ENCODE measurements at places on chromosomes 1 and 21.

DNA sequence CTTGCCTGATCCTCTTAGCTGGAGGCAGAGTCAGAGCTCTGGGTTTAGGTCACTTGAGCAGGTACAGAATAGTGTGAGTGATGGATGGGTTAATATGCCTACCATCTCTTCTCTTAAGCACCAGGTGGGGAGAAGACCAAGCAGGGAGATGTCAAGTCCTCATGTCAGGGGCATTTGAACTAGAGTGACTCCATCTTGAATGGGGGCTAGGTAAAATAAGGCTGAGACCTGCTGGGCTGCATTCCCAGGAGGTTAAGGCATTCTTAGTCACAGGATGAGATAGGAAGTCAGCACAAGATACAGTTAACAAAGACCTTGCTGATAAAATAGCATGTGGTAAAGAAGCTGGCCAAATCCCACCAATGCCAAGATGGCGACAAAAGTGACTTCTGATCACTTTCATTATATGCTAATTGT lies 77.4 kb upstream of the BTG3 start:
- DNase-seq: no peak

DNA sequence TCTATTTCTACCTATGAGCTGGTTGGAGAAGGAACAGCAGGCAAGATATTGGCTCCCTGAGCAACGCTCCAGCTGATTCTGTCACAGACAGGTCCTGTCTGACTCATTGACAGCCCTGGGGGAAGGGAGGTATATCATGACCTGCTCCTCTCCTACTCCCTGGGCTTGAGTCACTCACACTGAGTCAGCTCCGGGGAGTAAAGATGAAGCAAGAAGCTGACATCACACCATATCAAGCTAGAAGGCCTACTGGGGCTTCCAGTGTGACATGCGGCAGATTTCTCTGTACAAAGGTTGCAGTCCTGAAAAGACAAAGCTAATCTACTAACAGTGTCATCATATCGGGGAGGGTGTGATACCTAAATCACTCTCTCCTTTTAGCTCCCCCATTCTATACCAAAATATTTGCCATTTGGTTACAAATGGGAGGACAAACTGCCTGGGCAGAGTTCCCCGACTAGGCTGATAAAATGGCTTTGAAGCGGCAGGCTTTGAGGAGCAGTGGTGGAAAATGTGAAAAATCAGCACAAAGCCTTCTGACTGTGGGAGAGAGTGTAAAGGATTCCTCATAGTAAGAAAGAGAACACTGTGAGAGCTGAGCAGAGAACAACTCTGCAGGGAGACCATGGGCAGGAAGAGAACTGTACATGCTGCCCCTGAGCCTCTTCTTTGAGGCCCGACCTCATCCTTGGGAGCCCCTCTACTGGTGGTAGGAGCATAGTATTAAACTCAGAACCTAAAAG lies 15.5 kb downstream of the PI4KB start:
- DNase-seq: peak; percentile 93

DNA sequence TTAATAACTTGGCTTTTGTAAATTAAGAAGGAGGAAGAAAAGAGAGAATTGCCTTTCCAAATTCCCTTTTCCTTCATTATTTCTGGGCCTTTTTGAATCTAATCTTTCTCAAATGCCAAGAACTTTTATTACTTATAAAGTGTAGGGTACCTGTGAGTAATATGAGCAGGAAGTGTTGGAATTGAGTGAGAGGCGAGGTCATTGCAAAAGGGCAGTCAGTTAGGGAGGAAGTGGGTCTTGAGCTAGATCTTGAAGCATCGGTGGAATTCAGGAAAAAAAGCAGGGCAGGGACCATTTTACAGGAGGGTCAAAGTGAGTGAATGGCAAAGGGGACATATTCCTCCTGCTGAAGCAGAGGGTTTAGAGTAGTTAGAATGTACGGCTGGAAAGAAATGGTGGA lies 23.4 kb downstream of the DDI2 start:
- DNase-seq: no peak

GRCh38 chr1:101071470-101071891 lies 45.9 kb upstream of the DPH5 start:
- no peak for DNase-seq

- DNase-seq: peak; percentile 88
Measured at GRCh38 chr1:28668191-28668955, at the start of gene GMEB1. TSS of gene GMEB1 (plus strand) at chr1:28668784. CDS start at chr1:28683613, 14,829 bp downstream.

- no peak for DNase-seq
Measured at GRCh38 chr1:17263936-17264335, 15.0 kb downstream of the PADI3 start.

DNA sequence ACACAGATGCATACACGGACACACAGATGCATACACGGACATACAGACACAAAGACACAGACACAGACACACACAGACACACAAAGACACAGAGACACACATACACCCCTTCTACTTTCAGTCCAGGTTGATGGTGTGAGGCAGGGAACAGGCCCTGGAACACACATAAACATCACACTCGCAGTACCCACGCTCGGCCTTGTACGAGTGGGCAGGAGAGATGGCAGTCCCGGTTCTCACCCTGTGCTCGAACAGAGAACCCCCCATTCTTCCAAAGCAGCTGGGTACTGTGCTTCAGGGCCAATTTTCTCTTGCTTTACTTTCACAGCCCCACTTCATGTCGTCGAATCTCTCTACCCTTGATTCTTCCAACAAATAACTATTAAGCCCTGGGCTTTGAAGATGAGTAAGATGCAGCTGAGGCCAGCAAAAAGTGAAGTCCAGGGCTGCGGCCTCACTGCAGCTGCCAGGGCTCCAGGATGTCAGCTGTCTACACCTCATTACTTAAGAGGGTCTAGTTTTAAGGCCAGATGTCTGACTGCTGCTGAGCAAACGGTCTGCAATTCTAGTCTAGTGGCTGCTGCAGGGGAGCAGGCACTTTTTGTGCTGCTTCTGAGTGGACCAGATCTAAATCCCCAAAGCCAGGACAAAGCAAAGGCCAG lies 90.1 kb downstream of the PGBD5 start:
- no peak for DNase-seq

DNA sequence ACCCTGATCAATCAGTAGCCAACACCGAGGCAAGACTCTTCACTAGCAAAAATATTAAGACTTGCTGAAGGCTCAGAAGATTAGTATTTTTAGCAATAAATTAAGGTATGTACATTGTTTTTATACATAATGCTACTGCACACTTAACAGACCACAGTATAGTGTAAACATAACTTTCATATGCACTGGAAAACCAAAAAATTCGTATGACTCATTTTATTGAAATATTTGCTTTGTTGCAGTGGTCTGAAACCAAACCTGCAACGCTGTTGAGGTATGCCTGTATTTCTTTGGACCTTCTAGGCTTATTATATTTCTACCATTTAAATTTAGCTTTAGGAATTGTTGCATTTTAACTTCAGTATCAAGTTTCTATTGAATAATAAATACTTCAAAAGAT lies 65.8 kb upstream of the BCL9 start:
- no peak for DNase-seq

DNA sequence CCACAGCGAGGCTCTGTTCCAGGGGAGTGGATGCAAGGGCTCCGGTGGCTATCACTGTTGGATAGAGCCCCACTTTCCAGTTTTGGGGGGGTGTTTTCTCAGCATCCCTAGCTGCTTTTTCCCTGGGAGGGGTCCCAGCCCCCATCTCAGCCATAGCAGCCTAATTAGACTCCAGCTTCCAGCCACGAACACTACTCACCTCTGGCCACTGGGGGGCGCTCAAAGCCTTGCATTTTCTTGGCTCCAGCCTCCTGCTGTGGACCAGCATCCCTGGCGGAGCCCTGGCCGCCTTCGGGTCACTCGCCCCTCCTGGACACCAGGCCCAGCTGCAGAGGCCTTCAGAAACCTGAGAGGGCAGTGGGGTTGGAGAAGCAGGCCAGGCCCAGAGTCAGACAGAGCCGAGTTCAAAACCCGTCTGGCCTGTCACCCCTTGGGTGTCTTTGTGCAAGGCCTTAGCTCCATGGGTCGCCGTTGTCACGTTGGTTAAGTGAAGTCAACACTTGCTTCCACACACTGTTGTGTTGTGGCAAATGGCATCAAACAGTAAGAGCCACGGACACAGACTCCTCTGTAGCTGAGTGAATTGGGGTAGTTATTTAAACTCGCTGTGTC lies 93.5 kb upstream of the ACTL8 start:
- peak; percentile 58 for DNase-seq

DNA sequence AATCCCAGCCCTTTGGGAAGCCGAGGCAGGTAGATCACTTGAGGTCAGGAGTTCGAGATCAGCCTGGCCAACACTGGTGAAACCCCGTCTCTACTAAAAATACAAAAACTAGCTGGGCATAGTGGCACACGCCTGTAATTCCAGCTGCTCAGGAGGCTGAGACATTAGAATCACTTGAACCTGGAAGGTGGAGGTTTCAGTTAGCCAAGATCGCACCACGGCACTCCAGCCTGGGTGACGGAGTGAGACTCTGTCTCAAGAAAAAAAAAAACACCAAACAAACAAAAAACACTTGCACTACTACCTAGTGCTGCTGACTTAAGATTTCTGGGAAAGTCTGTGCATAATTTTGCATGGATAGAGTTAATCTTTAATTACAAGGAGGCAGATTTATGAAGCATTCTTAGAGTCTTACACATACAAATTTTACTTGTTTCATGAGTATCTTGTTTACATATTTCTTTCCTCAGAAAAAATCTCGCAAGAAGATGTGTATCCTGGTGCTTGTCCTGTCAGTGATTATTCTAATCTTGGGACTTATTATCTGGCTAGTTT lies 8.7 kb upstream of the PPP1R8 start:
- DNase-seq: no peak

- no peak for DNase-seq
Measured at GRCh38 chr1:107467286-107467685, 326.4 kb downstream of the NTNG1 start.

GRCh38 chr1:17304826-17305175 lies 3.2 kb upstream of the PADI4 start:
- no peak for DNase-seq

DNA sequence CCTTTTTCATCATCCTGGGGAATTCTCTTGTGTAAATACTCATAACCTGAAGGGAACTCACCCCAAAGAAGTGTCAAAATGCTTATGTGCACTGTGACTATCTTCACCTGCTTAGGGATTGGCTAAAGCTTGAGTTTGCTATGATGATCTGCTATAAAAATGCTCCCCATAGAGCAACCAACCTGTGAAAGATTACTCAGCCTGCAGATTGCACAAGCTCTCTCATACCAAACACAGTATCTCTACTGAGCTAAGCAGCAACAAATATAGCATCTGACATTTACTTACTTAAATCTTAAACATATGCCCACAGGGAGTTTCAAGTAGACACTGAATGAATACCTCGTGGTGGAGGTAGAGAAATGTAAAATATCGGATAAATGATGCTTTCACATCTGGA lies 725.8 kb downstream of the MRPL39 start:
- no peak for DNase-seq

GRCh38 chr1:111085676-111086075 lies 54.2 kb downstream of the DRAM2 start:
- DNase-seq: no peak

- DNase-seq: no peak
Measured at GRCh38 chr1:183830389-183830788, 25.5 kb downstream of the RGL1 start.

DNA sequence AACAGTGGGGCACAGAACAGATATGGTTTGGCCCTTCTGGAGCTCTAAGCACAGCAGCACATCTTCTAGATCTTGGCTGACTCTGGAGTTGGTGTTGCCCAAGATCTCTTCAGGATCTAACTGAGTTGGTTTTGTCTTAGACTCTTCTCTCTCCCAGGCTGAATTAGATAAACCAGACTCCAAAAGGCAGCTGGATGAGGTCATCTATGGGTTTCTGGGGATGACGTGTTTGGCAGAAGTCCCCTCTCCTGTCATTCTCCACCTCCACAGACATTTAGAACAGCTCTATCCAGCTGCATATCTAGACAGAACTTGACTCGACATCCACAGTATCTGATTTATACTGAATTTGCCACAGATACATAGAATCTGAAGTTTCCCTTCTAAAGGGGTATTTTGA lies 75.3 kb downstream of the ST6GALNAC5 start:
- DNase-seq: no peak

GRCh38 chr1:29784276-29785136 lies 548.2 kb downstream of the PTPRU start:
- DNase-seq: no peak

- no peak for DNase-seq
Measured at GRCh38 chr1:150392627-150393026, 28.7 kb downstream of the RPRD2 start.

GRCh38 chr1:198793714-198794113 lies 154.9 kb downstream of the PTPRC start:
- no peak for DNase-seq

DNA sequence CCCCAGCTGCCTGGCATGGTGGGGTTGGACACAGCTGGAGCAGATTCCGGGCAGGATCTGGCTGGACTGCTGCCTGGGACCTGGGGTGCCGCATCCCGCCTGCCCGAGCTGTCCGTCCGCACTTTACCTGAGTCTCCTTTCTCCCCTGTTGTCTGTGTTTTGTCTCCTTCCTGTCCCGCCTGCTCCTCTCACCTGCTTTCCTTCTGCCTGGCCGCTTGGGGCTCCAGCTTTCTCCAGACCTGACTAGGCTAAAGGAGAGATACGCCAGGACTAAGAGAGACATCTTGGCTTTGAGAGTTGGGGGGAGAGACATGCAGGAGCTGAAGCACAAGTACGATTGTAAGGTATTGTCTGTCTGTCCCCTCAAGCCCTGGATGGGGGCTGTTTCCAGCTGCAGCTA lies 73.3 kb downstream of the ARHGEF10L start:
- no peak for DNase-seq

GRCh38 chr1:244841273-244841927 lies 5.9 kb downstream of the COX20 start:
- DNase-seq: no peak

DNA sequence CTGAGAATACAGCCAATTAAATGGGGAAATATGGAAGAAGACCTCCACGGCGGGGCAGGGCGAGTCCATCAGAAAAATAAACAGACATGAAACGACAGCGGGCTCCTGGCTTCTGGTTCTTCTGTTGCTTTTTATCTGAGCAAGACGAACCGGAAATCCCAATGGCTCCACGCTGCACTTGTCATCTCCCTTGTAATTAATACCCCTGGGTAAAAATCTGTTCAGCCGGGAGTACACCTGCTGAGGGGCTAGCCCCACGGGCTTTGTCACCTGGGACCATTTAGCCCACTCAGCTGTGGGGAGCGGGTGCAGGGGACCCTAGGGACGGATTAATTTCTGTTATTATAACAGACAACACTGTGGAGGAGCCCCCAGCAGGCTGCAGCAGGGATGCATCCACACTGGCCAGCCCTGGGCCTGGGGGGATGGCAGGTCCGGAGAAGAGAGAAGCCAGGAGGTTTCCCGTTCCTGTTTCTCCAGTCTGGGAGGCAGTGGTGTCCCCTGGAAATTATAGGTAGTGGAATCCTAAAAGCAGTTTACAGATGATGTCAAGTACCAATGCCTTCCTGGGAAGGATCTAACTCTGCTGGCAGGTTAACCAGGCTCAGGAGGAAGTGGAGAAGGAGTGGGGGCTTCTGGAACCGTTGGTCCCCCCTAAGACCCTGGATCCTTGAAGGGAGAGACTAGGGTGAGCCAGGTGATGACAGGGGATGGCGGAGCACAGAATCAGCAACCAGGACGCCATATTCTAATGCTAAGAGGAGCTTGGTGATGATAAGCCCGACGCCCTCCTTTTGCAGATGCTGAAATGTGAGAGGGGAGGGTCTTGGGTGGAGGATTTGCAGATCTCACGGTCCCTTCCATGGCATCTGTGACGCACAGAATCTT lies 566.1 kb downstream of the PTPRU start:
- DNase-seq: no peak

Data from stimulated activated CD4-positive, alpha-beta T cell treated with anti-CD3 and anti-CD28 coated beads, Interleukin-1b, Interleukin-23, amount 100 ng/mL, for 48 hours (primary cell).